ENCODE measurements at places on chromosomes 6 and 20.

GRCh38 chr6:139355777-139356445 is 18.5 kb downstream of the CITED2 start:
- no peak for DNase-seq

GRCh38 chr6:210104-210456 is 82.2 kb upstream of the DUSP22 start:
- DNase-seq, result no peak

DNA sequence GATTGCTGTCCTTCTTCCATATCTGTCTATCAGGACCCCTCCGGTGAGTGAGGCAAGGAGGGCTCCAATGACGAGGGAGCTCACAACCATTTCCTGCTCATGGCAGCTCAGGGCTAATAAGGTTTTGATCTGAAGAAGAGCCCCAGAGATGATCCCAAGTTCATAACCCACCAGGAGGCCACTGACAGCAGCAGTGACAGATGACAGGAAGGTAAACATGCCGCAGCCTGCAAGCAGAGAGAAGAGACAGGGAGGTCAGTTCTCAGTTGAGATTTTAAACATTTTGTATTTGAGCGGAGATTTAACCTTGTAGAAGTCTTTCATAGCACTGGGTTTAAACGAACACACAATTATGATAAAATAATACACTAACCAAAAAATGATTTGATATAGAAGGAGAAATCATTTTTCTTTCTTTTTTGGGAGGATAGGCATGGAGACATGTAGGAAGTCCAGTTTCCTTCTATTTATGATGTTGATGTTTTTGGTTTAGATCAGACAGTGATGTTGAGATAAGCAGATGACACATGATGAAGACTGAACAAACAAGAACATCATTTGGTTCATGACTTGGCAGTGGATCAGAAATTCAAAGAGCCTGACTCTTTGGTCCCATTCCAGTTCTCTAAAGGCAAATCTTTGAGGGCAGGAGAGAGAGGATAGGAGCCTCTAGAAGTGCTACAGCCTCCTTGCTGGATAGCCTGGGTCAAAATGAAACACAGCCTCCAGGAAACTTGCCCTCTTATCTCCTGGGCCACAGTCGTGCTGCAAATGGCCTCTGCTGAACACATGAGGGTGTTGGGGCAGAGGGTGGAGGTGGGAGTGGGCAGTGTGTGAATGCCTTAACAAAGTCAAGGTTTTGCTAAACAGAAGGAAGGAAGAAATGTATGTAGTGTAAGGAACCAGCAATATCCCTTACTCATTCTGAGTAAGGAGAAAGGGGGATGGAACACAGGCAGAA is 22.6 kb downstream of the SLC2A12 start:
- no peak for DNase-seq

- no peak for DNase-seq
These were observed 348.0 kb downstream of the CDH4 start for GRCh38 chr20:61600016-61600415.

GRCh38 chr20:43840382-43841070 is 74.1 kb upstream of the TOX2 start:
- no peak for DNase-seq

- DNase-seq, result no peak
These were observed 14.0 kb downstream of the DEFB110 start for GRCh38 chr6:50007819-50008218.

DNA sequence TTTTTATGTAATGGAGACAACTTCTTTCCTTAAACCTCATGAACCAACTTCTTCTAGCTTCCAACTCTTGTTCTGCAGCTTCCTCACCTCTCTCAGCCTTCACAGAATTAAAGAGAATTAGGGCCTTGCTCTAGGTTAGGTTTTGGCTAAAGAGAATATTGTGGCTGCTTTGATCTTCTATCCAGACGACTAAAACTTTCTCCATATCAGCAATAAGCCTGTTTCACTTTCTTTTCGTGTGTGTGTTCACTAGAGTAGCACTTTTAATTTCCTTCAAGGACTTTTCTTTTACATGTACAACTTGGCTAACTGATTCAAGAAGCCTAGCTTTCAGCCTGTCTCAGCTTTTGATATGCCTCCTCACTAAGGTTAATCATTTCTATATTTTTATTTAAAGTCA is 596.1 kb upstream of the NRSN1 start:
- DNase-seq, result no peak

GRCh38 chr20:47334022-47334551 is 22.4 kb downstream of the ZMYND8 start:
- DNase-seq, result no peak

DNA sequence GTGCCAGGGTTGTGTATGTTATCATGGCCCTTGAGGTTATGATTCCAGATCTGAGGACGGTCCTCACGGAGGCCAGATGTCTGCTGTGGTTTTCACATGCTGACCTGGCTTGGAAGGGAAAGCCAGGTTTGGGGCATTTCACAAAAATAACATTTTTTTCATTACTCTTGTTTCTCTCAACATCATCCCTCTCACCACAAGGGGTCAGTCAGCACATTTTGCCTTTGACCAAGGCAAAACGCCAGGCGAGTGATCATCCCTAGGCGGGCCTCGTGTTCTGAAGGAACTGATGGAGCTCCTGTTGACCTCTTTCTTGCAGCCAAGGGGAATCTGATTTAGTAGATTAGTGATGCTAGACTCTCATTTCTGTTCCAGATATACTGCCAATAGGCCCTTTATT is 133.5 kb downstream of the TBC1D7 start:
- DNase-seq, result no peak

- DNase-seq, result no peak
These were observed 29.2 kb downstream of the MBOAT1 start for GRCh38 chr6:20182926-20183521.

- no peak for DNase-seq
These were observed 37.5 kb upstream of the IER3 start for GRCh38 chr6:30781743-30782424.

DNA sequence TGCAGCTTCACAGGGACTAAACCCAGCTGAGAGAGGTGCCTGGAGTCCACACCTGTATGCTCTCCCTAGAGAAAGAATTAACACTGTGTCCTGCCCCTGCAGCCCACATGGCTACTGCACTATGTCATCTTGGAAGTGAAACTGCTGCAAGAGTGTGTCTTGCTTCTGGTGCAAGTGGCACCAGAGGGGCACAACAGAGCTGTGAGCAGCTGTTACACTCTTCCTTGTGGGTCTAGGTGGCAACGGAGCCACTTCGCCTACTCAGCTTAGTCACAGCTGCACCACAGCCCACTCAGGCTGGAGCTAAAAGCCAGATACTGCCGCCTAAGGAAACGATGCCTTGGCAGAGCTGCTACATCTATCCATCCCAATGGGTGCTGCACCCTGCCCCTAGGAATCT is 391.4 kb downstream of the COL12A1 start:
- no peak for DNase-seq

DNA sequence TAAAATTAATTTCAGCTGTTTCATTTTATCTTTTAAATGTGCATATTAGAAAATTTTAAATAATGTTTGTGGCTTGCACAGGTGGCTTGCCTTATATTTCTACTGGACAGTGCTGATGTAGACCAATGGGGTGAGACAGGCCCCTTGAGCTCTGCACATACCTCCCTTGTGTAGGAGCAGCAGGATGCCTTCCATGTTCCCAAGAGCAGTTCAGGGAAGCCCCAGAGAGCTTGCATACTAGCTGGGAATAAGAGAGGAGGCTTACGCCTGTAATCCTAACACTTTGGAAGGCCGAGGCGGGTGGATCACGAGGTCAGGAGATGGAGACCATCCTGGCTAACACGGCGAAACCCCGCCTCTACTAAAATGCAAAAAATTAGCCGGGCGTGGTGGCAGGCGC is 61.4 kb downstream of the RFPL4B start:
- no peak for DNase-seq

- no peak for DNase-seq
These were observed 384.4 kb upstream of the JARID2 start for GRCh38 chr6:14861491-14861943.

DNA sequence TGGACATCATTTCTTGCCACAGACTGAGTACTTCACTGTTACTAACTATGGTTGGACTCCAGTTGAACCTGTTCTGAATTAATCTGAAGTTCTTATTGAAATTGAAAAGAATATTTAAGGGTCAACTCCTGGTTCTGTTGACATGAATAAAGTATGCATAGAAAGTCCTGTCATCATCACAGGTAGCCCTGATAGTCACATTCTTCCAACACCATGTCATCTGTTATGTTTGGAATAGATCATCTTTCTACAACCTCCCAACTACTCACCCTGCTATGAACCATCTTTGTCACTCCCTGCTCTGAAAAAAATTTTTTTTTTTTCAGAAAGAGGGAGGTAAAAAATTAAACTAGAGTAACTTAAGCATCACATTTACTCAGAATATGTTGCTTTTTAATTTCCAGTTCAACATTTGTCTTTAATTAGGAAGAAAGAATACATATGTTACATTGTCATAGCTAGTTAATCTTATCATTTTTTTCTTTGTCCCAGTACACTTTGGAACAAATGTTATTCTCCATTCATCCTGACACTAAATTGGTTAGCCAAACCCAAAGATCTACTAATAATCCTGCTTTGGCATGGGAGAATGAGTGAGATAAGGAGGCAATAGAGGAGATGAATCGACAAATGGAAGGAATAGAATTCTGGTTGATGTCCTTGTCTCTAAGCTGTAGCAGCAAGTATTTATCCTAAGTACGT is 775.1 kb upstream of the NRSN1 start:
- no peak for DNase-seq

GRCh38 chr6:33985313-33985751 is 160.6 kb downstream of the GRM4 start:
- DNase-seq, result no peak

- DNase-seq, result no peak
These were observed 11.6 kb downstream of the PIGT start for GRCh38 chr20:45427236-45428149.

- no peak for DNase-seq
These were observed 30.1 kb downstream of the CDS2 start for GRCh38 chr20:5156675-5157448.

DNA sequence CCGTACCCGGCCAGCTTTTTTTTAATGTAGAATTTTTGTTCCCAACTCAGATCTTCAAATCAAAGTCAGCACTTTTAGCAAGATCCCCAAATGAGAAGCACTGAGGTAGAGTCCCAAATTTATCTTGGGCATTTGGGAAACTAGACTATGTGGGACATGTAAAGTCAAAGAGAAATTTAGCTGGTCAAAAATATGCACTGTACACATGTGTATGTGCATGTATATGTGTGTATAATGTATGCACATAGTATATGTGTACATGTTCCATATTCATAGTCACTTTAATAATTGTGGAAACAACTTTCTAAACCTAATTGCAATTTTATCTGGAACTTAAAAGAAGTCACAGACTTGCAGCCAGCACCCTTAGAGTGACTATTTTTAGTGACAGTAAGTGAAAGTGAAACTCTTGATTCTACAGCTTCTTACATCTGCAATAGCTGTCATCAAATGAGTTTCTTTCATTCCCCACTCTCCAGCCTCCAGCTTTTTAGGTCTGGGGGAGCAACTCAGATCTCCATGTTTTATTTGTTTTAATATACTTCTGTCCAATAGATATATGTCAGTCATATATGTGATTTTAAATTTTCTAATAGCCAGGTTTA is 53.6 kb downstream of the CDC40 start:
- no peak for DNase-seq

DNA sequence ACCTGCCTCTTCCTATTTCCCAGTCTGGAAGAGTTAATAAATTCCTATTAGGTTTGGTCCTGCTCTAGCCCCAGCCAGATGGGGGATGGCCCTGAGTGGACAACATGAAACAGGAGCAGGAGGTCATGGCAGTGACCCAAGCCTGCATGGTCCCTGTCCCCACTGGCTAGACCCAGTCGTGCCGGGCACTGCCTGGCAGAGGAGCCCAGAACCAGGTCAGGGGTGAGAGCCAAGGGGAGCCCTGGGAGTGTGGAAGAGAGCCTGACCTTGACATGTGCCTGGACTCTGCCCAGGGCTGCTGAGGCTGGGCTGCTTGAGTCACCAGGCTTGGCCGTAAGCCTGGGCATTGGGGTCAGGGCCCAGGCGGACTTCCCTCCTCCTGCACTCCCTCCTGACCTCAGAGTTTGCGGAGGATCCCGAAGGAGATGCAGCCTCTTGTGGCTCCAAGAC is 3.6 kb downstream of the AVP start:
- DNase-seq, result no peak

GRCh38 chr6:1348675-1349074 is 36.8 kb downstream of the FOXQ1 start:
- no peak for DNase-seq

DNA sequence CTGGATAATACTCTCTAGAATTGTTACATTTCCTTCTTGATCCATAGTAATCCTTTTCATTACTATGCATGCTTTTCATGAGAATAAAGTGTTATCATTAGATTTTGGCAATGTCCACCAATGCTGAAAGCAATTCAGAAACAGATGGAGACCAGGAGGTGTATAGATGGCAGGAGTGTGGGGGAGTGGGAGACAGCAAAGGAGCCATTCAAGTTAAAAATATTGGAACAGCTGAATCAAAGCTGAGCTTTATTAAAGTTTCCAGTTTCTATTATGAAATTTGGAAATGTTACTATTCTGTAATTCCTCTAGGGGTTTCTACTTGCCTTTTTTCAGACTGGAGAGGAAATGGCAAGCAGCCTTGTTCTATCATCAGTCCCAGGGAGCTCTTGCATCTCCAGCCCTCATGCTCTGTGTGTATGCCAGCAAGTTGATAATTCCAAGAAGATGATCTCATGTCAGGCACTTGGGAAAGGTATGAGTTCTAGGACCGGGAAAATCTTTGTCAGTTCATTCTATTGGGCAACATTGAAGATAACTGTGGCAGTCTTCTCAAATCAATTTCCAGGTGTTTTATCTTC is 228.0 kb downstream of the CD109 start:
- no peak for DNase-seq
